ENCODE measurements at places on chromosomes 13 and 19.
A peak's percentile ranks its signal among the peaks of the same experiment; 100 is the strongest.

DNA sequence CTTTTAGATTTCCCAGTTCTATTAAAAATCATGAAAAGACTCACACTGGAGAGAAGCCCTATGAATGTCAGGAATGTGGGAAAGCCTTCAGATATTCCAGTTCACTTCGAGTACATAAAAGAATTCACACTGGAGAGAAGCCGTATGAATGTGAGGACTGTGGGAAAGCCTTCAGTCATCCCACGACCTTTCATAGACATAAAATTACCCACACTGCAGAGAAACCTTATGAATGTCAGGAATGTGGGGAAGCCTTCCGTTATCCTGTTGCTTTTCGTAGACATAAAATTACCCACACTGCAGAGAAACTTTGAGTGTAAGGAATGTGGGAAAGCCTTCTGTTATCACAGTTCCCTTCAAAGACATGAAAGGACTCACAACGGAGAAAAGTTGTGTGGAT, 55.2 kb downstream of the ZNF627 start:
- DNase-seq = no peak

- no peak for DNase-seq
These were observed 14.7 kb downstream of the HCN2 start for GRCh38 chr19:604355-604754.

DNA sequence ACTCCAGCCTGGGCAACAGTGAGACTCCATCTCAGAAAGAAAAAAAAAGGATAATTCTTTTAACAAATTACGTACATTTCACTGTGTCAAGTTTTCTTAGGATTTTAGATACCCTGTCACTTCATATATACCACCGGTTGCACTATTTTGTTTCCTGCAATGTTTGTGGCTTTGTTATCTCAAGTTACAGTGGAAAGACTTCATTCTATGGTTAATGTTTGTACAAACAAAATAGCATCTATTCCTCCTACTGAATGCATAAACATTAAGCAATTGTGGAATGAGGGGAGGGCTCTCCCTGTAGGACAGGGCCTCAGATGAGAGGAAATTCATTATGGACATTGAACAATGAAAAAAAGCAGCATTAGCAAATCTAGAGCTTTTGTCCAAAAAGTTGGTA, 120.1 kb downstream of the DNAJC3 start:
- no peak for DNase-seq

DNA sequence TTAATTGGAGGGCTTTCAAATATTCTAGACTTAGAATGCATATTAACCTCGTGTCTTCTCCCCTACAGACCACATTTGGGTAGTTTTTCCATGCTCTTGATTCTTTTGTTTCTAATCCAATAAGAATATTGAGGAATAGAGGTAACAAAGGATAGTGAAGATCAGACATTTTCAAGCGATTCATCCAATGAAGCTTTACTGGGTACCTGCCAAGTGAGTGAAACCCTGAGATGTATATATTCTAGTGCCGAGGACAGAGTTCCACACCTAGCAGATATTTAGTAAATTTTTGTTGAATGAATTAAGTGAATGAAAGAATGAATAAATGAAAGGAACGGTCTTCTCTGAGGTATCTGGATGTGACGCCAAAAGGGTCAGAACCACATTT, 442 bp upstream of the RFC3 start:
- DNase-seq = no peak

GRCh38 chr19:13024126-13024950, 29.1 kb downstream of the NFIX start:
- no peak for DNase-seq

DNA sequence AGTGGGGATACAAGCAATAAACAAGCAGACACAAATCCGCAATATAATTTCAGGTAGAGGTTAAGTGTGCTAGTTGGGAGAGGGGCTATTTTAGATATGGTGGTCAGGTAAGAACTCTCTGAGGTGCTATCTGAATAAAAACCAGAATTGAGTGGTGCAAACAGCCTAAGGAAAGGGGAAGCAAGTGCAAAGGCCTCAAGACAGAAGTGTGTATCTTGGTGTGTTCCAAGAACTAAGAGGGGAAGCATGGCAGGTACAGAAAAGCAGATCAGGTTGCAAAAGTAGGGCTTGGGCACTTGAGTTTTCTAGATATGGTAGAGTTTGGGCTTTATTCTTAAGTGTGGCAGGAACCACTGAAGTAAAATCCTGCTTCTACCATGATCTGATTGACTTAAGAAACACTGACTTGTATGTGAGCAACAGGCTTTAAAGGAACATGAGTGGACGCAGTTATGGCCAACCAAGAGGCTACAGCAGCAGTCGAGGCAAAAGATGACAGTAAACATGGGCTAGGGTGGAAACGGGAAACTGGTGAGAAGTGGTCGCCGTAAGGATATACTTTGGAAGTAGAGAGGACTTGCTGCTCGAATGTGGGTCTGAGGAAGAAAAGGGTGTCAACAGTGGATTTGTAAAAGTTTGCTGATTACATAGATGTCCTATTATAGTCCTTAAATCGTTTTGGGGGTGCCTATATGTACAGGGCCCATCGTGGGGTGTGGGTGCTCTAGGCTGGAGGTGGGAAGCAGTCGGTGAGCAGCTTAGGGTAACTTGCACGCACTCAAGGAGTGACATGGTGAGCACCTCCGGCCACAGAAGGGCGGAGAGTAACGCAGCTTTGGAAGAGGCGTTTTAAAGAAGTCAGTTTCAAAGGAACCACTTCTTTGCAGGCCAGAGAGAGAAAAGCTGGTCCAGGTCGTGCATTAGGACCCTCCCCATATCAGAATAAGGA, 677 bp downstream of the TGDS start:
- no peak for DNase-seq

GRCh38 chr13:93355094-93355493, 128.5 kb downstream of the GPC6 start:
- DNase-seq = peak; percentile 48

- DNase-seq = no peak
These were observed 98.2 kb downstream of the SIPA1L3 start for GRCh38 chr19:38005224-38005614.

DNA sequence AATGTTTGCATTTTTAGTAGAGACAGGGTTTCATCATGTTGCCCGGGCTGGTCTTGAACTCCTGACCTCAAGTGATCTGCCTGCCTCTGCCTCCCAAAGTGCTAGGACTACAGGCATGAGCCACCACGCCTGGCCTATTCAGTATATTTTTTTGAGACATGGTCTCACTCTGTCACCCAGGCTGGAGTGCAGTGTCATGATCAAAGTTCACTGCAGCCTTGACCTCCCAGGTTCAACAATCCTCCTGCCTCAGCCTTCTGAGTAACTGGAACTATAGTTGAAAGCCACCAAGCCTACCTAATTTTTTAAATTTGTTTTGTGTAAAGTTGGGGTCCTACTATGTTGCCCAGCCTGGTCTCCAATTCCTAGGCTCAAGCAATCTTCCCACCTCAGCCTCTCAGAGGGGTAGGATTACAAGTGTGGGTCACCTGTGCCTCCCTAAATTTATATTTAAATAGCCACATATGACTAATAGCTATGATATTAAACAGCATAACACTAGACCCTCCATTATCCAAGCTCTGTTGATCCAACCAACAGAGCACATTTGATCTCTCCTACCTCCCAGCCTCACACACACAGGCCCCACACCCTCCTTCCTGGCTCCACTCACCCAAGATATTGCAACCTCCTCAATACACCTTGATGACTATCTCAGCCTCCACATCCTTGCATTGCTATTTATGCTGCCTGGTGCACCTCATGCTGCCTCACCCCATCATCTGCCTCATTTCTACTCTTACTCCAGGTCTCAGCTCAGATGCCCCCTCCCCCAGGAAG, 2.1 kb upstream of the CEACAM19 start:
- no peak for DNase-seq

- DNase-seq = no peak
These were observed 24.6 kb upstream of the ZNF729 start for GRCh38 chr19:22261596-22261995.

DNA sequence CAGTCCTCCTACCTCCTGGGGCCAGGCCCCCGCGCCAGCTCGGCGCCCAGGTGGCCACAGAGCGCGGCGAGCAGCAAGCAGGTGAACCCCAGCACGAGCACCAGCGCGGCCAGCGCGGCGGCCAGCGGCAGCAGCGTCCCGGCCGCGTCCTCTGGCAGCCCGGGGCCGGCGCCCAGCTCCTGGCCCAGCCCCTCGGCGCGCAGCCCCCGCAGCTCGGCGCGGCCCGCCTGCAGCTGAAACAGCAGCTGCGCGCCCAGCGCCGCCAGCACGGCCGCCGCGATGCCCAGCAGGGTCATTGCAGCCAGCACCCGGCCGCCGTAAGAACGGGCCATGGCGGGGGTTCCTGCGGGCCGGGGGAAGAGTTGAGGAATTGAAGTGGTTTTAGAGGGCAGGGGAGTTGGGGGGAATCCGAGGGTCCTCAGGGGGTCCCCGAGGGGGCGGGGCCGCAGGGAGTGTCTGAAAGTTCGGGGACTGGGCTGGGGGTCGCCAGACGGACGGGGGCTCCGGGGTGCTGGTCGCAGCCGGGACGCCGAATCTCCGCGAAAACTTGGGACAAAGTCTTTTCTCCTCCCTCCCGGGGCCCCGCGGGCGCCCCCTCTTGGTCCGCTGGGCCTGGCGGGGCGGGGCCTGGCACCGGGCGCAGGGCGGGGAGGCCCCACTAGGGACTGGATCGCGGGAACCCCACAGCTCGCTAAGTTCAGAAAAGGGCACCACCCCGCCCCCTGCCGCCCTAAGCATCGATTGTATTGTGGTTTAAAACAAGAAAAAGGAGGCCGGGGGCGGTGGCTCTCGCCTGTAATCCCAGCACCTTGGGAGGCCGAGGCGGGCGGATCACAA, at the start of gene TMEM221:
TSS of gene TMEM221 (minus strand) at position 538 of the 837 bp plus-strand sequence. CDS start at position 332, 206 bp downstream.
- no peak for DNase-seq

GRCh38 chr19:55546011-55546410, 668 bp upstream of the SBK3 start:
- no peak for DNase-seq

DNA sequence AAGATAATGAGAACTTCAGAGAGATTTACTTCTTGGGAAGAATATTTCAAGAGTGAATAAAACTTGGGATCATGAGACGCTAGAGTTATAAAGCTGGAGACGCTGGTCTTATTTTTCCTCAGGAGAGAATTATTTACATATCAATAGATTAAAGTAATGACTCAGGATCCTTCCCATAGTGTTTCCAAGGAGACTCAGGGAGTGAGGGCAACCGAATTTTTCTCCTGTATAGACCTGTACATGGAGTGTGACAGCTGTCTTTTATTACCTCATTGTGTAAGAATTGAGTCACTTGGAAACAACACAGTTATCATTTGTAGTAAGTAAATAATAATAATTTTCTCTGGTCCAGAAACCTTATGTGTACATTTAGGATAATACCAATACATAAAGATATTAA, 1905.5 kb downstream of the OLFM4 start:
- no peak for DNase-seq

GRCh38 chr19:34178274-34178610, 5.9 kb downstream of the LSM14A start:
- DNase-seq = no peak

DNA sequence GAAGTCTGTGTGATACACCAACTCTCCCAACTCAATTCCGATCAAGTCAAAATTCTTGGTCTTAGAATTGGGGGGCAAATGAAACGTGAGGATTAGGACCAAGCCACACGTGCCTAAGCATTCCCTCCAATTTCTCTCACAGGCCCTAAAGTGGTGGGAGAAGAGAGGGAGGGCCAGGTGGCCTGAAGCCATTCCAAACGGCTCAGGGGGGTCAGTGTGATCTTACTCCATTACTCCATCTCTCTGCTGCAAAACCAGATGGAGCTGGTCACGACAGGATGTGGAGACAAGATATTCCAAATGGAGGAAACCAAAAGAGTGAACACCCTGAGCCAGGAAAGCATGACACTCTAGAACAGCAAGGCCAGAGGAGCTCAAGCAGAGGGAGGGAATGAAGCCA, 195.4 kb downstream of the FOXO1 start:
- DNase-seq = no peak

DNA sequence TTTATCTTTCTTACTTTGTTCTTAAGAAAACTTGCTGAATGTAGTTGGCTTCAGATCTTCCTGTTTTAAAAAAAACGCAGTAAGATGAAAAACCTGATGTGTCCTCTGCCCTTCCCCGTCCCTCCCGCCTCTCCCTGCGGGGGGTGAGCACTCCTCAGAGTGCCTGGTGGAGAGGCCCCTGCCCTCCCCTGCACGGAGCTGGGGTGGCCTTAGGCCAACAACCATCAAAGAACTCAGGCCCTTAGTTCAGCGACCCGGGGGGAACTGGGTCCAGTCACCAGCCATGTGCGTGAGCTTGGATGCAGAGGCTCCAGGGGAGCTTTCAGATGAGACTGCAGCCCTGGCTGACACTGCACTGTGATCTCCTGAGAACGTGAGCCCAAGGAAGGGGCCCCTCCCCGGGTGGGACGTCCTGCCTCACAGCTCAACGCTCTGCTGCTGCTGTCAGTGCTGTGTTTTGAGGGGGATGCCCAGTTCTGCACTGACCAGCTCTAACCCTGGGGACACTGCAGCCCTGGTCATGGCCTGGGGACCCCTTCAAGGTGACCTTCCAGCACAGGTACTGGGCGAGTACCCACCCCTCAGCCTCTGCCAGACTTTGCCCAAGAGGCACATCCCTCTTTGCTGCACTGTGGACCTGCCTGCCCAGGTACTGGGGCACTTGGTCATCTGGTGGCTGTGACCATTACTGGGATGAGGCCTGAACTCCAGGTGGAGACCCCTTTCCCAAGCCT, 42.7 kb downstream of the ANKRD10 start:
- no peak for DNase-seq

GRCh38 chr19:7287722-7288121, 6.5 kb downstream of the INSR start:
- DNase-seq = no peak

DNA sequence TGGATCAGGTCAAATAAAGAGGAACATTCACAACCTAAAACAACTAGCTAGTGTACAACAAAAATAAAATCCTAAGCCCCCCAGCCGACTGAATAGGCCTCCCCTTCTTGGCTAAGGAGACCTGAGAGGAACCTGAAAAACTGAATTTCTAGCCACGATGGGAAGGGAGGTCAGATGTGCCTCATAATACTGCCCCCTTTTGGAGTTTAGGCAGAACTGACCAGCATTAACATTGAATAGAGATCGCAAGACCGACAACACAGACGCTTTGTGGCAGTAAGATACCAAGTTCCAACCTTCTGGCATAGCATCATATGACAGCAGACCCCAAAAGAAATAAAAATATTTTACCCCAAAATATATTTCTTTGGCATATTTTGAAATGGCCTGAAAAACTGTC, 15.9 kb downstream of the CBY2 start:
- DNase-seq = no peak
